ENCODE measurements at places on chromosomes 16 and 17. TPM values are rescaled to one million over a fixed set of nuclear protein-coding genes. Genes with fewer than 3 reads are reported as not detected.

Gene PPP1R27
- not detected for polyA plus RNA-seq

Gene CCL17
- not detected for polyA plus RNA-seq

Gene NPIPB9
- not detected for polyA plus RNA-seq

Gene KLHL11
- polyA plus RNA-seq, result 2.2 TPM

Gene TP53TG3
- 8.3 TPM for polyA plus RNA-seq

Gene HSD11B2
- polyA plus RNA-seq, result 47.9 TPM

Gene C16orf92
- not detected for polyA plus RNA-seq

Gene SMCR8
- 10.3 TPM for polyA plus RNA-seq

Gene POLR2A
- 107 TPM for polyA plus RNA-seq

Gene MNT
- polyA plus RNA-seq, result 17.4 TPM

All from brain (organoid and tissue), 16 donors.